Ascending aorta (tissue), 2 donors: ENCODE measurements at places on chromosomes 16 and 17. TPM values are rescaled to one million over a fixed set of nuclear protein-coding genes. Genes with fewer than 3 reads are reported as not detected.

The IL17C gene
- total RNA-seq, result not detected

The TBC1D3I gene
- not detected for total RNA-seq

The PPP1R1B gene
- total RNA-seq, result 2.4 TPM

The RCVRN gene
- total RNA-seq, result not detected

- no peaks in the 10 kb centered on the region for H3K4me1 ChIP-seq
- H3K27ac ChIP-seq, result no peak overlapping the region
- no peak for DNase-seq
- H3K4me3 ChIP-seq, result no peak overlapping the region
- H3K27me3 ChIP-seq, result no peaks in the 10 kb centered on the region
Observed at GRCh38 chr16:89349947-89350633, 132.6 kb downstream of the ZNF778 start.
